Activated CD4-positive, alpha-beta T cell treated with anti-CD3 and anti-CD28 coated beads, Interleukin-2, amount 10 ng/mL, durations not matched to agents 24 days and 14 days (primary cell): ENCODE measurements at places on chromosomes 5 and 9. TPM values are rescaled to one million over a fixed set of nuclear protein-coding genes. Genes with fewer than 3 reads are reported as not detected.

CD72 gene
- 8.1 and 9.0 TPM in 2 replicates for total RNA-seq

DNA sequence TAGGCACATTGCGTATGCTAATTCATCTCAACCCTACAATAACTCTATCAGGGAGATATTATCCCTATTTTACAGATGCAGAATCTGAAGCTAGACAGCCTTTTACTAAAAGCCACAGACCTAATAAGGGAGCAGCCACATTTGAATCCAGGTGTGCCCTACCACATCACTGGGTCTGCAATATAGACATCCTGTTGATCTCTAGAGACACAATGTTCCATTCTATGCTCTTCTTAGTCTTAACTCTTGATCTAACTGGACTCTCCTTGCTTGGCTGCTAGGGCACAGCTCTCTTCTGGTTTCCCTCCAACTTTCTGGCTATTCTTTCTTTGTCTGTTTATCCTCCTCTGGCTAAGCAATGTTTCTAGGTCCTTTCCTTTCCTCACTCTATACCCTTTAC lies 1.4 kb upstream of the SPATA6L start:
- peak; percentile 58 for DNase-seq

DNA sequence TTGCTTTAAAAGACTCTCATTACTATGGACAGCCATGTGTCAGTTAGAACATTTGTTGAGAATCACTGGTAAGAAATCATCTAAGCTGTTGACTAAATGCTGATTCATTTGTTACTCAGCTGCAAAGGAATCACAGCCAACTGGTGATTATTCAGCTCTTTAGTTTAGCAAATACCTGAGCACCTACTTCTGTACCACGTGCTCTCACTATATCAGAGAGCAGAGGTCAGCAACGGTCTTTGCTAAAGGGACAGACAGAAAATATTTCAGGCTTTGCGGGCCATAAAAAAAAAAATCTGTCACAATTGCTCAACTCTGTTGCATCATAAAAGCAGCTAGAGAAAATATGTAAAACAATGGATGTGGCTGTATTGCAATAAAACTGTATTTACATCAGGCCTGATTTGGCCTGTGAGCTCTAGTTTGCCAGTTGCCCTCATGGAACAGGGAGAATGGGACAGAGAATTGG lies 377.6 kb downstream of the DNAH5 start:
- no peak for DNase-seq

DNA sequence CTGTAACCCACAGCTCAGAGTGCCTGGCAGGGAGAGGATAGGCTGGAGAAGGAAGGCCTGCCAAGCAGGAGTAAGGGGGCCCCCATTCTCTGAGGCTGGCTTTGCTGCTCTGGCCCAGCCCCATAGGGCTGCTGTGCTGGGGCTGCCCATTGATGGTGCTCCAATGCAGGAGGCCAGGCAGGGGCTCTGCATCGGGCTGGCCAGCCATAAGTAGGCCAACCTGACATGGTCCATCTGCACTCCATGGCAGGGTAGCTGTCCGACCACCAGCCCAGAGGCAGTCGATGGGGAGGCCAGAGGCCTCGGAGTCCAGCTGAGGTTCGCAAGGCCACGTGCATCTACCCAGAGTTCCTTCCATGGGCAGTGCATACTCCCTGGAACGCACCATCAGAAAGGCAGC lies 75.0 kb upstream of the PITX1 start:
- no peak for DNase-seq

- no peak for DNase-seq
Observed at GRCh38 chr5:128197896-128198522, 114.4 kb downstream of the SLC12A2 start.

IL7R gene
- 57.7 and 64.1 TPM in 2 replicates for total RNA-seq

DNA sequence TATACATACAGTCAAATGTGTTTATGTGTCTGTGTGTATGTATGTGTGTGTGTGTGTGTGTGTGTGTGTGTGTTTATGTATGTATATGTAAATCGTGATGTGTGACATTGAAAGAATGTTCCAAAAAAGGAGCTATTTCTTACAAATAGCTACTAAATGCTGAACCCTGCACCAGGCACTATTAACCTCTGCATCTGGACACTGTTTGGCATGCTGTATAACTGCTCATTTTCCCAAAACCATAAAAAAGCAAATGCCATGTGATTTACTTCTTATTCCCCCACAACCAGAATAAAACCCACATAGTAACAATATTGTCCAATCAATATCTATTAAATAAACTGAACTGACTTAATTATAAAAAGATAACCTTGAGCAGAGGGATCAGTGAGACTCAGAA lies 91.1 kb downstream of the NR6A1 start:
- no peak for DNase-seq

- DNase-seq = no peak
Observed at GRCh38 chr5:126460459-126460858, 37.2 kb downstream of the GRAMD2B start.

GRCh38 chr5:114238771-114239313 lies 123.0 kb upstream of the KCNN2 start:
- DNase-seq = no peak

- DNase-seq = no peak
Observed at GRCh38 chr5:133730866-133731265, 118.5 kb upstream of the FSTL4 start.

DNA sequence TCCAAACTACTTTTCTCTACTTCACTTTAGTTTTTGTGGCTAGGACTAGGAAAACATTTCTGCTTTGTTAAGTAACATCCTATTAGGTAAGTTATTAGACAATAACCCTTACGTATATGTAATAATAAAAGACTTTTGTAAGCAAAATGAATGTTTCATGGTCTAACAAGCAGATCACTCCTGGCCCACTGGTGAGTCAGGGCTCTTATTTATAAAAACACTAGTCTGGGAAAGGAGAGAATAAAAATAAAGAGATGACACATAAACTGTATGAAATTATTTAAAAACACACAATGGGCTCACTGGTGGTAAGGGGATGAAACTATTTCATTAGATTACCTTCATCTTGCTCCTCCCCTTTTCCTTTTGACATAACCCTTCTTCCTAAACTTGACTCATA lies 2212.2 kb upstream of the ACO1 start:
- DNase-seq = no peak
